ENCODE measurements at places on chromosomes 2 and 18.
A peak's percentile ranks its signal among the peaks of the same experiment; 100 is the strongest.

GRCh38 chr2:37827455-37827854 is 97.6 kb upstream of the RMDN2 start:
- H3K27ac ChIP-seq = no peak overlapping the region
- no peaks in the 10 kb centered on the region for H3K27me3 ChIP-seq
- DNase-seq = no peak

GRCh38 chr2:98658816-98659490 is 50.6 kb downstream of the UNC50 start:
- no peak for DNase-seq
- H3K36me3 ChIP-seq = no peaks in the 10 kb centered on the region
- H3K27me3 ChIP-seq = no peaks in the 10 kb centered on the region
- no peak overlapping the region for H3K4me3 ChIP-seq
- H3K27ac ChIP-seq = no peak overlapping the region

DNA sequence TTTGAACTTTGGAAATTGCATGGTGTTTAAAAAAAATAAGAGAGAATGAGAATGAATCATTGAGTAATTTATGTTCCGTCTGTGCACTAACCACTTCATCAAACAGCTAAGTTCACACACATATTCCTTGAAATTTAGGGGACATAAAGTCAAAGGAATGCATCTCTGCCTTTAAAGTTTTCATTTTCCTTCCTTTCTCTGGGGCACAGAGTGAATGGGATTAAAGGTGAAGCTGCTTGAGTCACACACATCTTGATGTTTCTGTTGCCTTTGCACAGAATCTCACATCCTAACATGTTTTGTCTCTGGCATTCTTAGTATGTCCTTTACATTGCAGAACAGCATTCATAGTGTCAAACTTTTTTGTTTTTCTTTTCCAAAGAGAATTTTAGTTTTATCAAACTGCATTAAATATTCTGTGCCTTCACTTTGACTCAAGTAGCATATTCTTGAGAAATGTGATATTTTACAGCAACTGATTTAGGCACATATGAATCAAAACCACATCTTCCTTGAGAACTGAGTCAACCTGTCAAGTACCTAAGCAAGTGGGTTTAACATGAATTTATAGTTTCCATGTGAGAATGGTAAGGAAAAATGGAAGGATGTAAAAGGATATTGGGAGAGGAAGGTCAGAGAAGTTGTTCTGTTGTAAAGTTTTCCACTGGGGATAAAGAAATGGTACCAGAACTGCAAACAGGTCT is 169.1 kb upstream of the THUMPD2 start:
- H3K4me1 ChIP-seq = no peaks in the 10 kb centered on the region
- no peaks in the 10 kb centered on the region for H3K36me3 ChIP-seq
- H3K27ac ChIP-seq = no peak overlapping the region
- DNase-seq = no peak
- H3K27me3 ChIP-seq = no peaks in the 10 kb centered on the region
- no peak overlapping the region for H3K4me3 ChIP-seq

DNA sequence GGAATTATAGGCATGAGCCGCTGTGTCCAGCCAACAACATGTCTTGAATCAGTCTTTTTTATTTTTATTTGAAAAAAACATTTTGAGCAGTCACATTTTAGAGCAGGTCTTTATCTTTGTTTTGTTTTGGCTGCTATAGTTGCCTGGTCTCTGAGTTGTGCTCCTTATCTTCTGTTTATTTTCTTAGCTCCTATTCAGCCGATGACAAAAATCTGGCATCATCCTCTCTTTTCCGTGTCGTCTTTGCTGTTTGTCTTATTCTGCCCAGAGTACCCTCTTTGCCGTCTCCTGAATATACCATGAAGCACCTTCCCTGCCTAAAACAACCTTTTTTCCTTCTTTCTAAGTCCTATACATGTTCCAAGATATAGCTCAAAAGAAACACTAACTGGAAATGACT is 201.1 kb downstream of the THSD7B start:
- no peaks in the 10 kb centered on the region for H3K36me3 ChIP-seq
- H3K4me3 ChIP-seq = no peak overlapping the region

GRCh38 chr2:30947686-30948085 is 140.4 kb upstream of the CAPN13 start:
- H3K27ac ChIP-seq = no peak overlapping the region
- no peaks in the 10 kb centered on the region for H3K4me1 ChIP-seq
- no peak for DNase-seq
- no peaks in the 10 kb centered on the region for H3K36me3 ChIP-seq
- H3K27me3 ChIP-seq = no peaks in the 10 kb centered on the region

DNA sequence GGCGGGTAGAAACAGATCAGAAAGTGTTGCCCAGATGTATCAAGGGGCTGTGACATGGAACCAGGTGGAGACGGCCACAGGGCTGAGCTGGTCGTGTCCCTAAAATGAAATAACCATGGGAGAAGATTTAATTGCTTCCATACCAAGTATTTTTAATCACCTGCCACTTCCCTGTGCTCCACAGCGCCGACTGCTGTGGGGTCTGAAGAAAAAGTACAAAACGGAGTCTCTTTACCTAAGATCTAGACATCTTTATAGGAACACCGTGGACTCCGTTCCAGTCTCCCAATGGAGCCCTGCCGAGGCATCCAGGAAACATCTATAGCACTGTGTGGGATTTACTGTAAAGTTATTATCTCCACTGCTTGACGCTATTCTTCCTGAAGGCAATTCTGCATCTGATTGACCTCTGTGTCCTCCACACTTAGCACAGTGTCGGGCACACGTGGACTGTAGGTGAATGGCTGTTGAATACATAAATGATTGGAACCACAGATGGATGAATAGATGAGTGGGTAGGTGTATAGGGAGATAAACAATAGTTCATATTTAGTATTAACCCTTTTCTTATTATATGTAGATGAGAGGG is 21.6 kb upstream of the GYPC start:
- H3K27ac ChIP-seq = no peak overlapping the region
- H3K4me1 ChIP-seq = no peaks in the 10 kb centered on the region
- no peaks in the 10 kb centered on the region for H3K27me3 ChIP-seq
- no peak for DNase-seq
- no peaks in the 10 kb centered on the region for H3K36me3 ChIP-seq

GRCh38 chr2:60926741-60927552 is 45.6 kb downstream of the REL start:
- no peak overlapping the region for H3K4me3 ChIP-seq
- no peaks in the 10 kb centered on the region for H3K4me1 ChIP-seq
- H3K27me3 ChIP-seq = no peaks in the 10 kb centered on the region

DNA sequence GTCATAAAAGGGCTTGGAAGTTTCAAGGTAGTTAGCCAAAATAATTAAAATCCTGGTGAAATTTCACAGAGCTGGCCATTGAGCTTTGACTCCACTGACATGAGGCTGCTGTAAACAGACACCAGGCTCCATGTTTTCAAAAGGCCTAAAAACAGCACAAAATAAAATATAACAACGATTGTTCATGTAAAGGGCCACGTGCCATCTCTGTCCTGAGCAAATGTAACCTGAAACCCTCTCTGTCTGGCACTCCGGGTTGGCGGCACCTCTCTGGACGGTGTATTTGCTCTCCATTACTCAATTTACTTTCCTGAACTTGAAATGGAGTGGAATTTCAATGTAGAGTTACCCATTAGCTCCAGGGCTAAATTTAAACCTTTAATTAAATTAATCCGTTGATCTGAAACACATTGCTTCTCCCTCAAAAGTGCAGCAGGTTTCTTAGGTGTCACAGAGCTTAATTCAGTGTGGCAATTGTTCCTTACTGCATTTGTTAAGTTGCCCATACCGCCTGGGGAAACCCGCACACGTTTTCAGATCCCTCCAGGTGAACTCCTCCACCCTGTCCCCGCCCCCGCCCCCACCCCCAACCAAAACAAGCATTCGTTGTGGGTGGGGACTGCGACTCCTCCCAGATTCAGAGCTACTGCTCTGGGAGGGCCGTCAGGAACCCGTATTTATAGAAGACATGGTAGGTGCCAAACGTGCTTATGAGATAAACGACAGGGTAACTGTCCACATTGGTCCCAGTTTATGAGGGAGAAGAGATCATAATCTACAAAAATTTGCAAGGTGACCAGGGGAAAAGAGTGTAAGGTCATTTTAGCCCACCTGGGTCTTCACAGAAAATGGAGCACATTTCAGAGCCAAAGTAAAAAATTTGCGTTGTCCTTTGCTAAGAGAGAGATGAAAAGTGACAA is 1.2 kb upstream of the CABLES1 start:
- peaks cover 15% of the 10 kb centered on the region for H3K4me1 ChIP-seq
- no peak overlapping the region for H3K4me3 ChIP-seq
- no peaks in the 10 kb centered on the region for H3K27me3 ChIP-seq

DNA sequence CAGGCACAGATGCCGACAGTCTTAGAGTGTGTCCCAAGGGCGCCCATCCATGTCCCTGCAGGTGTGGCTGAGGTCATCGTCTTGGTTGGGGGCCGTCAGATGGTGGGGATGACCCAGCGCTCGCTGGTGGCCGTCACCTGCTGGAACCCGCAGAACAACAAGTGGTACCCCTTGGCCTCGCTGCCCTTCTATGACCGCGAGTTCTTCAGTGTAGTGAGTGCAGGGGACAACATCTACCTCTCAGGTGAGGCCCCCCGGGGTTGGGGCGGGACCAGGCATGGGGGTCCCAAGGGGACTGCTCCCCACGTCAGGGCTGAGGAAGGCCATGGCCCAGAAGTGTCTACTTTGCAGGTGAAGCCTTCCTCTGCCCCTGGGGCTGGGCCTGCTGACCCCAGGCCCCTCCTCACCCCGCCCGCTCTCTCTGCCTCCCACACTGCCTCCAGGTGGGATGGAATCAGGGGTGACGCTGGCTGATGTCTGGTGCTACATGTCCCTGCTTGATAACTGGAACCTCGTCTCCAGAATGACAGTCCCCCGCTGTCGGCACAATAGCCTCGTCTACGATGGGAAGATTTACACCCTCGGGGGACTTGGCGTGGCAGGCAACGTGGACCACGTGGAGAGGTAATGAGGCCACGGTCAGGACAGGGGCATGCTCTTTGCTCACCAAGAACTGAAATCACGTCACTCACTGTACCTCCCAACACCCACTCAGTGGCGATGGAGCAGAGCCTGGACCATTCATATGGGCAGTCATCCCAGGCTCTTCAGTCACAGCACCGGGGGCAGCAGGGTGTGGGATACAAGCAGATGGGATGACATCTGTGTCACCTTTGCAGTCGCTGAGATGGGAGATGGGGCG is 230.8 kb downstream of the ATAD2B start:
- H3K27ac ChIP-seq = no peak overlapping the region
- peak; percentile 45 for DNase-seq
- no peaks in the 10 kb centered on the region for H3K4me1 ChIP-seq
- no peaks in the 10 kb centered on the region for H3K36me3 ChIP-seq
- no peaks in the 10 kb centered on the region for H3K27me3 ChIP-seq

GRCh38 chr2:239070466-239070865 is 222.6 kb downstream of the TWIST2 start:
- no peak overlapping the region for H3K27ac ChIP-seq
- no peak overlapping the region for H3K4me3 ChIP-seq
- no peaks in the 10 kb centered on the region for H3K27me3 ChIP-seq
- no peaks in the 10 kb centered on the region for H3K4me1 ChIP-seq
- H3K36me3 ChIP-seq = no peaks in the 10 kb centered on the region
- DNase-seq = no peak

DNA sequence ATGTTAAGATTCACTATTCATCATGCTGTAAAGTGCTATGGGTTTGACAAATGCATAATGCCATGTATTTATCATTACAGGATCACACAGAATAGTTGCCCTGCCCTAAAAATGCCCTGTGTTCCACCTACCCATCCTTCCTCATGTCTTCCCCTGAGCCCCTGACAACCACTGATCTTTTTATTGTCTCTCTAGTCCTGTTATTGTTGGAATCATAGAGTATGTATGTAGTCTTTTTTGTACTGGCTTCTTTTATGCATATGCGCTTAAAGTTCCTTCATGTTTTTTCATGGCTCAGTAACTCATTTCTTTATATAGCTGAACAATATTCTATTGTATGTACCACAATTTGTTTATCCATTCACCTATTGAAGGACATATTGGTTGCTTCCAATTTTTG is 20.3 kb downstream of the CCDC150 start:
- H3K36me3 ChIP-seq = peaks cover 4% of the 10 kb centered on the region
- H3K27ac ChIP-seq = no peak overlapping the region
- no peaks in the 10 kb centered on the region for H3K4me1 ChIP-seq
- no peak for DNase-seq
- no peak overlapping the region for H3K4me3 ChIP-seq

- H3K27ac ChIP-seq = no peak overlapping the region
- H3K4me1 ChIP-seq = no peaks in the 10 kb centered on the region
- H3K36me3 ChIP-seq = no peaks in the 10 kb centered on the region
- H3K27me3 ChIP-seq = peaks cover 15% of the 10 kb centered on the region
These were observed 279.5 kb downstream of the NDUFA10 start for GRCh38 chr2:239745386-239746227.

- no peak overlapping the region for H3K27ac ChIP-seq
- H3K4me3 ChIP-seq = no peak overlapping the region
- no peak for DNase-seq
- no peaks in the 10 kb centered on the region for H3K4me1 ChIP-seq
These were observed 768.5 kb downstream of the TRIB2 start for GRCh38 chr2:13485256-13485655.

GRCh38 chr2:217555081-217555876 is 447.5 kb downstream of the TNS1 start:
- H3K4me3 ChIP-seq = no peak overlapping the region
- no peak overlapping the region for H3K27ac ChIP-seq
- H3K27me3 ChIP-seq = no peaks in the 10 kb centered on the region
- no peaks in the 10 kb centered on the region for H3K36me3 ChIP-seq

- no peak overlapping the region for H3K27ac ChIP-seq
- H3K36me3 ChIP-seq = no peaks in the 10 kb centered on the region
- H3K27me3 ChIP-seq = peaks cover 21% of the 10 kb centered on the region
- DNase-seq = no peak
These were observed 170.4 kb upstream of the BCL2L11 start for GRCh38 chr2:110950281-110950680.

- H3K27me3 ChIP-seq = no peaks in the 10 kb centered on the region
- no peak for DNase-seq
- H3K27ac ChIP-seq = no peak overlapping the region
- H3K4me1 ChIP-seq = no peaks in the 10 kb centered on the region
- H3K36me3 ChIP-seq = no peaks in the 10 kb centered on the region
These were observed 141.2 kb downstream of the MYCN start for GRCh38 chr2:16081316-16082200.

DNA sequence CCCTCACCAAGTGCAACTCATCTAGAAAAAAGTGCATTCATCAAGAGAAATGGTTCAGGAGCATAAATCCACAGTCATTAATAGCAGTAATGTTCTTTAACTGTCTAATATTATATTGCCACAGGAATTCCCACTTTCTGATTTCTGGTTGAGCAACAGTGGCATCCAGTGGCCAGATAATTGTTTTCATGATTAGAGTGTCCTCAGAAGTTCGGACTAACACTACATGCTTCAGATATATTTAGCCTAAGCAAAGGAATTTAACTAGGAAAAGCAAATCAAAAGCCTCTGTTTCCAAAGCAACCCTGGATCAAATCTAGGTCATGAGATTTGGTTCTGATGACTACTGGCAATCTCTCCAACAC is 9.8 kb upstream of the ERBB4 start:
- H3K27me3 ChIP-seq = no peaks in the 10 kb centered on the region
- H3K4me1 ChIP-seq = no peaks in the 10 kb centered on the region
- DNase-seq = no peak
- no peaks in the 10 kb centered on the region for H3K36me3 ChIP-seq

- no peaks in the 10 kb centered on the region for H3K27me3 ChIP-seq
- H3K4me1 ChIP-seq = no peaks in the 10 kb centered on the region
- no peak overlapping the region for H3K4me3 ChIP-seq
- no peak for DNase-seq
- no peaks in the 10 kb centered on the region for H3K36me3 ChIP-seq
These were observed 155.8 kb upstream of the ALKAL2 start for GRCh38 chr2:443741-444140.

GRCh38 chr2:157782057-157782845 is 93.9 kb downstream of the ACVR1 start:
- DNase-seq = no peak
- peaks cover 33% of the 10 kb centered on the region for H3K4me1 ChIP-seq
- no peak overlapping the region for H3K4me3 ChIP-seq
- H3K36me3 ChIP-seq = peaks cover 19% of the 10 kb centered on the region
